C1 segment of cervical spinal cord (tissue), 14 donors: ENCODE measurements at places on chromosomes 3 and 15.
A peak's percentile ranks its signal among the peaks of the same experiment; 100 is the strongest.

GRCh38 chr3:117751651-117752050 is 1042.1 kb downstream of the TUSC7 start:
- no peak for DNase-seq

GRCh38 chr15:59818336-59818735 is 129.2 kb upstream of the BNIP2 start:
- no peak for DNase-seq

DNA sequence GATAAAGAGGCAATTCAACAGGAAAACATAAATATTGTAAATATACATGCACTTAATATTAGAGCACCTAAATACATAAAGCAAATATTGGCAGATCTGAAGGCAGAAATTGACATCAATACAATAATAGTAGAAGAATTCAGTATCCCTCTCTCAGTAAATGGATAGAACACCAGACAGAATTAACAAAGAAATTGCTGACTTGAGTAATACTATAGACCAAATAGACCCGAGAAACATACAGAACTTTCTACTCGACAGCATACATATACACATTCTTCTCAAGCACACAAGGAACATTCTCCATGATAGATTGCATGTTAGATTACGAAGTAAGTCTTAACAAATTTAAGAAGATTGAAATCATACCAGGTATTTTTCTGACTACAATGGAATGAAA is 50.2 kb downstream of the OXSM start:
- DNase-seq = no peak

DNA sequence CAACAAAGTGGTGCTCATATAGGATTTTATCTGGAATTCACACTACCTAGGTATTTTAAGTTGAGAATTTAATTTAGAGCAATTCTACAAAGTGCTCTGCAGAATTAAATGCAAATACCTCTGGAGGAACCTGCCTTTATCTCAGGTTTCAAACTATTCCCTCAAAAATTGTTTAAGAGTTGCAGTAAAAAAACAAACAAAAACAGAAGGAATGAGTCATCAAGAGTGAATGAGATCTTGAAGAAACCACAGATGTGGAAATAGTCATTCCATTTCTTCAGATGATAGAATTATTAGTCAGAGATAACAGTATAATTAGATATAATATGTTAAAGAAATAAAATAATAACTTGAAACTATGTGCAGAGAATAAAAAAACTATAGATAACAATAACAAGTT is 80.8 kb upstream of the SCN5A start:
- no peak for DNase-seq

GRCh38 chr3:29137601-29138000 is 143.3 kb upstream of the RBMS3 start:
- no peak for DNase-seq

DNA sequence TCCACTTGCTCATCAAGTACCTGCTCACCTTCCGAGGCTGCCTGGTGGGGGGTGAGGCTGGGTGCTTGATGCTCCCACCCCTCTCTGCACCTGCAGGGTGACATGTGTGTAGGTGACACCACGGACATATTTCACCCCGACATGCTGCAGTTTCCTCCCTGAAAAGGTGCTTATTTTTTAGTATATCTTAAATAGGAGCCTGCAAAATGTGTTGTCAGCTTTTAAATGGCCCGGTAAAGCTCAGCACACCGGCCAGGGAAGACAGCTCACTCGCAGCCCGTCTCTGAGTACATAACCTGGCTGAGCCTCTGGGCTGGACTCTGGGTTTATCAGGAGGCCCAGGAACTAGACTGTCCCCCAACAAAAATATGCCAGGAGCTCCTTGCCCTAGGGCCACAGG is 89.3 kb upstream of the LINGO1 start:
- no peak for DNase-seq

- no peak for DNase-seq
Measured at GRCh38 chr3:105883798-105884377, 15.1 kb upstream of the CBLB start.

- DNase-seq = no peak
Measured at GRCh38 chr3:149263856-149264255, 42.2 kb upstream of the CP start.

GRCh38 chr3:69724722-69725435 is 14.4 kb upstream of the MITF start:
- DNase-seq = no peak

DNA sequence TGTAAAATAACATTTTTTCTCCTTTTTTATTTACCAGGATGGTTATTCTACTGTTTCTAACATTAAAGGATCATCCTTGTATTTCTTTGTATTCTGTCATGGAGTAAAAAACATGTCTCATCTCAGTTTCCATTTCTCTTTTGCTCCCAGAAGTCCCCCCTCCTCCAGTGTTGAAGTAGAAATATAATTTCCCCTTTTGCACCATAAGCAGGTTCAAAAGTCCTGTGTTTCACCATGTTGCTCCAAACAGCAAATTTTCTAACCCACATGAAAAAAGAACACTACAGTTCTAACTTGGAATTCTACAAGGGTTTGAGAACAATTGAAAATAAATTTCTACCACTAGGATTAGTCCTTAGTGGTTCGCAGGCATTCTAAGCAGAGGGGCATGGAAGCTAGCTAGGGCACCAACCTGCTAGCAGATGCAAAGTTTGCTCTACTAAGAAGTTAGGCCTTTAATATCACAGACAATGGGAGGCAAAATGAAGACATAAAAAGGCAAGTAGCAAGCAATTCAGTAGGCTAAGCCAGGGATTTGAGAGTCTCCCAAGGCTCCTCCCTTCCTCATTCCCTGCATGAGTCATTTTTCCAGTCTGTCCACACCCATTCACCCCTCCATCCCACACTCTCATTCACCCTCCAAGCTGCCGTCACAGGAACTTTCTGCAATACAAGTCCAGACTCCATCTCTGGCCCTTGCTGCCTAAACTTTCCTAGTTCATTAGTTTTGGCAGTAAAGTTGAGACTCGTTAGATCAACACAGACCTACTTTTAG is 2.3 kb upstream of the MBNL1 start:
- DNase-seq = no peak

DNA sequence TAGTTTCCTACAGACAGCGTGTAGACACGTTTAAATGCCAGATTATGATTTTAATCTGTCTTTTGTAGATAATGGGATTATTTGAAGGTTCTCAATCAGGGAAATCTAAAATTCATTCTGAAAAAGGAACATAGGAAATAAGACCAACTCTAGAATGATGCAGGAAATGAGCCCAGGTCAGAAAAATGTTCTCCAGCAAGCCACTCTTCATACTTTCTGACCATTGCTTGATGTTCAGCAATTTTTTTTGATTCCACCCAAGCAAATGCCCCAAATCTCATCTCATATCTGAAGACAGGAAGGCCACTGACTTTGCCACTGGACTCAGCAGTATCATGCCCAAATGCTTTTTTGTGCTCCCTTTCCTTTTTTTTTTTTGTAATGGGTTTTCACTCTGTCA is 373.4 kb downstream of the LPP start:
- no peak for DNase-seq

GRCh38 chr15:99073008-99073717 is 31.7 kb upstream of the SYNM start:
- no peak for DNase-seq

DNA sequence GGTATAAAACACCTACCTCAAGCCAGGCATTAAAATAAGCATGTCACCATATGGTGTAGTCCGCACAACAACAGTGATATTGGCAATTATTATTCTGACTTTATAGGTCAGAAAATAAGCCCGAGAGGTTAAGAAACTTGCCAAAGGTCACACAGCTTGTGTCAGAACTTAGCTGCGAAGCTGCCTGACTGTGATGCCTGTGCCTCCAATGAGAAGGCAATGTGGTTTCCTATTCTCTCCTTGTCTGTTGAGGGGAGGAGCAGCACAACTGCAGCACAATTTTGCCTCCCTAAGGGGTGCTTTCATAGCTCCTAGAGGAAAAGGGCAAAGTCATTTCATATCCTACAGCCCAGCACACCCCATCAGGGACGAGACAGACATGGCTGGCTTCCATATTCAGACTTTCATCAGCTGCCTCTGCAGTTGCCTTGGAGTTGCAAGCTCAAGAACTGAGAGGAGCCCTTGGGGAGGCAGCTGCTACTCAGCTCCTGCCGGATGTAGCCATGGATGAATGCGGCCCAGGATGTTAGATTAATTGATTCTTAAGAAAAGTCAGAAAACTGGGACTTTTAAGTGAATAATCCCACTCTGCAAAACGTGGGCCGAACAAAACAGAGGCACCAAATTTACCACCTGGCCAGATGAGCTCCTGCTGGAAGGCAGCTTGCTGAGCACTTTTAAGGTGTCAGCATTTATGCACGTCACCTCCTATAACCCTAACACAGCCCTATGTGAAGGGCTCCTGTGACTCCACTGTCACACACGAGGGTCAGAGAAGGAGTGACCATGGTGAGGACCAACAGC is 38.5 kb downstream of the MYO5C start:
- DNase-seq = peak; percentile 14

GRCh38 chr3:143510601-143511000 is 337.7 kb downstream of the SLC9A9 start:
- DNase-seq = no peak

GRCh38 chr15:62649793-62650420 is 392.6 kb upstream of the TPM1 start:
- no peak for DNase-seq

GRCh38 chr3:150778793-150779401 is 15.9 kb upstream of the SIAH2 start:
- DNase-seq = no peak

GRCh38 chr15:67303490-67304363 is 49.1 kb downstream of the IQCH start:
- no peak for DNase-seq

- DNase-seq = no peak
Measured at GRCh38 chr3:104044002-104044401, 1322.7 kb upstream of the ALCAM start.

GRCh38 chr3:24264011-24264410 is 230.6 kb downstream of the THRB start:
- DNase-seq = no peak

- no peak for DNase-seq
Measured at GRCh38 chr3:126003447-126004190, 34.6 kb downstream of the ROPN1B start.
